ENCODE measurements at places on chromosomes 1 and 21.
A peak's percentile ranks its signal among the peaks of the same experiment; 100 is the strongest.

DNA sequence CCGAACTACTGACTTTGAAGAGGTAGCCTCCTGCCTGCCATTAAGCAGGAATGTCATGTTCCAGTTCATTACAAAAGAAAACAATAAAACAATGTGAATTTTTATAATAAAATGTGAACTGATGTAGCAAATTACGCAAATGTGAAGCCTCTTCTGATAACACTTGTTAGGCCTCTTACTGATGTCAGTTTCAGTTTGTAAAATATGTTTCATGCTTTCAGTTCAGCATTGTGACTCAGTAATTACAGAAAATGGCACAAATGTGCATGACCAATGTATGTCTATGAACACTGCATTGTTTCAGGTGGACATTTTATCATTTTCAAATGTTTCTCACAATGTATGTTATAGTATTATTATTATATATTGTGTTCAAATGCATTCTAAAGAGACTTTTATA is 159.8 kb upstream of the SGIP1 start:
- DNase-seq: no peak

DNA sequence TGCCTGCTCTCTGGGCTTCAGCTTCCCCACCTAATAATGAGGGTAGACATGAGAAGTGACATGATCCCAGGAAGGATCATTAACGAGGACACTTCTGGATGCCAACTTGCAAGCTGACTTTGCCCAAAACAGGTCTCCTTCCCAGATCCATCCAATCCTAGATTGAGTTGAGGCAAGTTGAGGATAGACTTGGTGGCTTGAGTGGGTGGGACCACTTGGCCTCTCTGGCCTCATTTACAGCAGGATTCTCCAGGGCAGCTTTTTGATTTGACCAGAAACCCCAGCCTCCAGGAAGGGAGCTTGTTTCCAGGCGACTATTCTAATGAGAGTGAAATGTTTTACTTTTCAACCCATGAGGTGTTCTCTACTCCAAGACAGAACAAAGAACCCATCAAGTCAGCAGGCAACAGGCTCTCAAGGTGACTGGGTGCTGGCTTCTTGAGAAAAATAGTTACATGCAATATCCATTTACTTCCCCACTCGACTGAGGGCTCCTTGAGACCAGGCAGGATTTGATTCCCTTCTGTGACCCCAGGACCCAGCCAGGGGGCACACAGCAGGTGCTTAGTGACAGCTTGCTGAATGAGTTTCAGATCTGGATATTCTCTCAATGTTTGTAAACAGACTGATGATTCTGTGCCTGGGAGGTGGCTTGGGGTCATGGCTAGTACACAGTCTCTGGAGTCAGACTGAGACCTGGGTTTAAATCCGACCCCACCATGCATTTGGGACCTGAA is 128.2 kb downstream of the DMRTB1 start:
- no peak for DNase-seq

GRCh38 chr1:100905181-100905580 is 9.3 kb downstream of the SLC30A7 start:
- no peak for DNase-seq

DNA sequence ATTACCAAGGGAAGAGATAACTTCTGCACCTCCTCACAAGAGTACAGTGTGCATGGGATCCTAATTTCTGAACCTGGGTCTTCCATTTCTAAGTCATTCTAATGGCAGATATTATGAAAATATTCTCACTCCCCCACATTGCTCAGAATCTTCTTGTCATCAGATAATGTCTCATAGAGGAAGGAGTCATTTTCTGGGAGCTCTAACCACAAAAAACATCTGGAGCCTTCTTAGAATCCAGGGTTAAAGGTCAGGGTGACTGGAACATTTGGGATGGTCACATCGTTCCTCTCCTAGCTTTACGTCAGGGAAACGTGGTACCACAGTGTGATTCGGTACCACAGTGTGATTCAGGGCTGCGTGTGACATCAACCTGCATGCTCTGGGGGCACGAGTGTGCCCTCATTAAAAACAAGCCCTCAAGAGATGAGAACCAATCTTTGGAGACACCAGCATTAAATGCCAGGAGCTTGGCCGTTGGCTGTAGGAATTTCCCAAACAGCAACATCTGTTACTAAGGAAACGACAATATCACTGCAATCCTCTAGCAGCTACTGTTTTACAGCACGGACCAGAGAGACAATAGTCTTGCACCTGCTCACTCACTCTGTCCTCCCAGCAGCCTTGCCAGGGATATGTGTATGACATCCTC is 179.1 kb downstream of the PSMG1 start:
- DNase-seq: no peak

DNA sequence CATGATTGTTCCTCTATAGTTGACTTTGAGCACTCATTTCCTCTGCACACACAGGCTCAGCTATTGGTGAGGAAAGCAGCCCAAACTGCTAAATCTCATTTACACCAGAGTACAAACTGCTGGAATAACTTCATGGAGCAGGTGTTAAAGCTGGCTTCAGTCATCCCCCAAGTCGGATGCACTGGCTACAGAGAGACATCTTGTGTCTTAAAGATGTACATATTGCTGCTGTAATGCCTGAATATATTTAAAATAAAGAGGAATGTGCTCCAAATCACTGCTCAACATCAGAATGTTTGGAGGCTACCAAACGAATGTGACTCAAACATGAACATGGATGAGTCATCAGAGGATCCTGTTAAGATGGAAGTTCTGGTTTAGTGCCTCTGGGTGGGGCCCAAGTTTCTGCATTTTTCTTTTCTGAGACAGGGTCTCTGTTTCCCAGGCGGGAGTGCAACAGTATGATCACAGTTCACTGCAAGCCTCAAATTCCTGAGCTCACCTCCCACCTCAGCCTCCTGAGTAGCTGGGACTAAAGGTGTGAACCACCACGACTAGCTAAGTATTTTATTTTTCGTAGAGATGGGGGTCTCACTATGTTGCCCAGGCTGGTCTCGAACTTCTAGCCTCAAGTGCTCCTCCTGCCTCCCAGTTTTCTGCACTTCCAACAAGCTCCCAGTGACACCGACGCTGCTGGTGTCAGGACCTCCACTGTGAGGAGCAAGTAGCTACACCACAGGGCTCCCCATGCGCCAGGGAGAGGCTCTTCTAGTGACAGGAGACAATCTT is 79.0 kb upstream of the KRTAP19-8 start:
- no peak for DNase-seq

- DNase-seq: no peak
Observed at GRCh38 chr21:39694750-39695149, 50.2 kb upstream of the IGSF5 start.

DNA sequence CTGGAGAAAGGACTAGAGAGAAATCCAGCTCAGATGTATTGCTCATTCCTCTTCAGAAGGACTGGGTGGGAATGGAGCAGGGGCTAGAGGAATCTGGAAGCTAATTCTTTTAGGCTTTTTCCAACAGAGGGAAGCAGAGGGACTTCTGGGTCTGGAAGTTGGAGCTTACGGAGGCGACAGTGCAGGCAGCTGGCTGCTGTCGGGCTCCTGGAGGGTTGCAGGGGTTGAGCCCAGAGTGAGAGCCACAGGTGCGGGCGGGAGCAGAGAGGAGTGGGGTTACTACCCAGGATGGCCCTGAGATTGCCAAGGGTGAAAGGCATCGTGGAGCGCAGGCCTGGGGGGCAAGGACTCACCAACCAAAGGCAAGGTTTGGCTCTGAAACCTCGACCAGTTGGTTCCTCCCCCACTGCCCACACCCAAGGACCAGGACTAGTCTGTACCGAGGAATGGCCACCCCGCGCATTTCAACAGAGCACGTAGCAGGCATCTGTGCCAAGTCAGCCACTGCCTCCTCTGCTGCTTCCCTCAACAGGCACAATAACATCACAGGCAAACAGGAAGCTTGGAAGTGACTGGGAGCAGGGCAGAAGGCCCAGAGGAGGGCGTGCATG is 22.7 kb upstream of the EDN2 start:
- DNase-seq: no peak

- no peak for DNase-seq
Observed at GRCh38 chr1:215083383-215083961, 935 bp downstream of the KCNK2 start.

GRCh38 chr1:30754684-30755171 is 2.8 kb downstream of the LAPTM5 start:
- no peak for DNase-seq

- no peak for DNase-seq
Observed at GRCh38 chr1:106700211-106700610, 356.3 kb upstream of the PRMT6 start.

- no peak for DNase-seq
Observed at GRCh38 chr1:228016653-228017355, 10.0 kb downstream of the WNT3A start.

DNA sequence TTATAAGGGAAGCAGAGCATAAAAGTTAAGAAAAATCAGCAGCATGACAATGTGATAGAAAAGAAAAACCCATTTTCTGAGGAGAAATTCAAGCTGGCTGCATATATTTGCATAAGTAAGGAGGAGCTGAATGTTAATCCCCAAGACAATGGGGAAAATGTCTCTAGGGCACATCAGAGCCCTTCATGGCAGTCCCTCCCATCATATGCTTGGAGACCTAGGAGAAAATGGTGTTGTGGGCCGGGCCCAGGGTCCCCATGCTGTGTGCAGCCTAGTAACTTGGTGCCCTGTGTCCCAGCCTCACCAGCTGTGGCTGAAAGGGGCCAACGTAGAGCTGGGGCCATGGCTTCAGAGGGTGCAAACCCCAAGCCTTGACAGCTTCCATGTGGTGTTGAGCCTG is 100.6 kb upstream of the PLPPR4 start:
- DNase-seq: no peak

GRCh38 chr1:37476087-37476452 is 1.7 kb downstream of the ZC3H12A start:
- DNase-seq: peak; percentile 77

DNA sequence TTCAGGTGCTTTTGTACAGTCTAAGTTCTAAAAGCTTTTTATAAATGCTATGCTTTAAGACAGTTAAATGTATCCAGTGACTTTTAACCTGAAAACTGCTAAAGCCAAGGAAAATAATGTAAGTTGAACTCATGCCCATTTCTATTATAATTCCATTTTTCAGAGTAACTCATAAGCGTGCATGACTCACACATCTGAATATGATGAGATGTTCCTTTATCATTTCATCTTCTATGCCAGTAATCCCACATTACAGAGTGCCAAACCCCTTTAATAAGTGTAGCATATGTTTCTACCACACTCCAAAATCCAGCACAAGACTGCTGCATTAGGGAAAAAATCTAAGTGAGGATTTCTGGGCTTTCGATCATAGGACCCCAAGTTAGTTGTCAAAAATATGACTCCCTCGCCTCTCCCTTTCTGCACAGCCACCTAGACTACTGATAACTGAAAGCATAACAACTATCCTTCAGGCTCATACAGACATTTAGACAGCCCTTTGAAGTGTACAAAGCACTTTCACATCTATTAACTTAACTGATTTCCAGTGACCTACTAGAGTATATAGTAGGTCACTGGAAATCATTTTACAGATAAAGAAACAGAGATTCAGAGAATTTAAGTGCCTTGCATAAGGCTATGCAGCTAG is 45.3 kb downstream of the JAK1 start:
- DNase-seq: no peak

GRCh38 chr1:246638941-246639655 is 72.8 kb downstream of the CNST start:
- no peak for DNase-seq

GRCh38 chr1:169151338-169151837 is 44.9 kb downstream of the ATP1B1 start:
- DNase-seq: no peak

DNA sequence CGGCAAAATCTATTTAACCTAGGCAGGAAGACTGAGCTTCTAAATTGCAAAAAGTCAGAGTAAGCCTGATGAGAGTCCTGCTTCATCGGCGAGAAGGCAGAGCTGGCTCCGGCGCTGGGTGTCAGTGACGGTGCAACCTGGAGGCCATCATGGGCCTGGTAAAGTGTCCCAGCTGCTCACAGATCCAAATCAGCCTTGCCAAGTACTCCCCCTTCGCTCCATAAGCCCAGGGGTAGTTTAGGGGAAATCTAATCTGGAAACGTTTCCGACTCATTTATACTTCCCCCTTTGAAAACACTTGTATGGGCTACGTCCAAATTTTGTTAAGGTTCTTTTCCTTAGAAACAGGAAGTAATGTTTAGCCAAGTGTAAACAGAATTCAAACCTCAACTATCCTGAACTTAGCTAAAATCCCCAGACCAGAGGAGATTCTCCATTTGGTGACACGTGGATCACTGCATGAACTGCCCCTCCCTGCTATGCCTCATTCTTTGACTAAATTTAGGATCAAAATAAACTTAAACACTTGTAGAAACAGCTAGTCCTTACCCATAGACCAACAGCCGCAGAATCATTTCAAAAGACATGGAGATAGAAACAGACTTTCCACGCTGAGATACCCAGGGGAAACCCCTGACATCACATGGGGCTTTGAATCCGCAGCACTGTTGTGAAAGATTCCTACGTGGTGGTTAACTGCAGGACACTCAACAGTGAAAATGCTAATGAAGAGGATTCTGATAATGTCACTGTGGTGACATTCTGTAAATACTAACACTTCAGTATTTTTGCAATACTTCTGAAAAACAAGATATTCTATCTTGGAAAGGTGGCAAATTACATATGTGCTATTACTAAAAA is 172.7 kb downstream of the TGFBR3 start:
- no peak for DNase-seq
